Bronchial smooth muscle cell (primary cell): ENCODE measurements at places on chromosomes 13 and 19. TPM values are rescaled to one million over a fixed set of nuclear protein-coding genes. Genes with fewer than 3 reads are reported as not detected.

WASF3 gene
- total RNA-seq = 8.7 and 11.2 TPM in 2 replicates

SSC5D gene
- total RNA-seq = 3.9 and 13.1 TPM in 2 replicates

EMP3 gene
- total RNA-seq = 509 and 704 TPM in 2 replicates

EBI3 gene
- total RNA-seq = 0.16 TPM in 1 of 2 replicates, not detected in the other

ZNF90 gene
- 0.69 and 1.1 TPM in 2 replicates for total RNA-seq

MBD3L3 gene
- total RNA-seq = not detected in 2 replicates

KLK5 gene
- total RNA-seq = 0.34 TPM in 1 of 2 replicates, not detected in the other

C19orf44 gene
- 2.0 and 2.6 TPM in 2 replicates for total RNA-seq

TGFBR3L gene
- 1.2 and 1.7 TPM in 2 replicates for total RNA-seq

FGF21 gene
- not detected in 2 replicates for total RNA-seq

SHISA7 gene
- total RNA-seq = not detected in 2 replicates

ZNF446 gene
- total RNA-seq = 6.0 and 8.5 TPM in 2 replicates

ZNF154 gene
- 2.8 and 6.1 TPM in 2 replicates for total RNA-seq

FCHO1 gene
- total RNA-seq = 0.16 and 0.43 TPM in 2 replicates

LMTK3 gene
- under 0.01 and 0.09 TPM in 2 replicates for total RNA-seq

PSG11 gene
- total RNA-seq = not detected in 2 replicates

U2AF1L4 gene
- 10.7 and 10.9 TPM in 2 replicates for total RNA-seq

APOC4 gene
- not detected in 2 replicates for total RNA-seq

MUC16 gene
- total RNA-seq = under 0.01 TPM in 1 of 2 replicates, not detected in the other

OR7C1 gene
- not detected in 2 replicates for total RNA-seq

CCNA1 gene
- 0.47 and 1.2 TPM in 2 replicates for total RNA-seq

OR7C2 gene
- total RNA-seq = not detected in 2 replicates
